ENCODE measurements at places on chromosomes 5 and 9.
A peak's percentile ranks its signal among the peaks of the same experiment; 100 is the strongest.

DNA sequence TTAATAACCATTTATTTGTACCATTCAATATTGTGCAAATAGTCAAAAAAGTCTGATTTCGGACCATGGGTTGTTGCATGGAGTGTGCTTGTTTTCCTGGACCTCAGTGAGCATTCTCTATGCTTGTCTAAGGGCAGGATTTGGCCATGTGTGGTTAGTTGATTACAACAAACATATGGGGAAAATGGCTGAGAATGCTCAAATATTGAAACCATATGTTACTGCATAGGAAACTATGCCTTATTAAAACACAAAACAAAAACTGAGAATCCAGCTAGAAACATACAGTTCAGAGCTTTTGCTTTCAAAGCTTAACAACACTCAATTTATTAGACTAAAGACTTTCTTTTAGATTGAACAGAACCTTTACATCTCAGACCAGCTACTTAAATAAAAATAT is 928.3 kb downstream of the NR2F1-AS1 start:
- peak; percentile 16 for DNase-seq

GRCh38 chr9:96453625-96454024 is 3.7 kb downstream of the HABP4 start:
- peak; percentile 37 for DNase-seq

- peak; percentile 66 for DNase-seq
Measured at GRCh38 chr5:135466178-135467050, 14.3 kb upstream of the TIFAB start.

DNA sequence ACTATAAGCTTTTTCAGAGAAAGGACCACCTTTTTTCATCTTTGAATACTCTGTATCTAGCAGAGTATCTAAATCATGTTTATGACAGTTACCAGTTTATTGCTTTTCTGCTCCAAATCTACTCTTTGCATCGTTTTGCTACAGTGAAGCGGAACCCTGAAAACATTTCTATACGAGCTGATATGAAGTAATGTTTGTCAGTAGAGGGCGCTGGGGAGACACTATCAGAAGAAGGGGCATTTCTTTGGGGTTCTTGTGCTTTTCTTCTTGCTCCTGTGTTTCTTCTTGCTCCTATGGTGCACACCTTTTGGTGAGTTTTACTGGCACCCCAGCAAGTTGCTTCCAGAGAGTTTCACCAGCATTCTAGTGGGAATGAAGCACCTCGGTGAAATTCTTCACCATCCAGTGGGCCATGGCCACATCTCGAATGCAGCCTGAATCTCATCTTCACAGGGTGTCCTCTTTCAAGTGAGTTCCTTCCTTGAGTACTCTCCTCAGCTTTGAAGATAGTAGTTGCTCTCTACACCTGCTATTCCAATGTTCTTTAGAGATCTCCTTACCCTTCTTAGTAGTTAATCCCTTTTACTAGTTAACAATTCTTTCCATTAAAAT is 98.4 kb downstream of the FGF1 start:
- peak; percentile 56 for DNase-seq

Measured in EL (cell line).